ENCODE measurements at places on chromosomes 12 and 14. TPM values are rescaled to one million over a fixed set of nuclear protein-coding genes. Genes with fewer than 3 reads are reported as not detected.

TDRD9 gene
- total RNA-seq: 0.45 TPM

CLBA1 gene
- total RNA-seq: 2.8 TPM

ASCL1 gene
- not detected for total RNA-seq

ARF3 gene
- 65.3 TPM for total RNA-seq

CREBL2 gene
- 44.6 TPM for total RNA-seq

YAF2 gene
- 17.3 TPM for total RNA-seq

RNASE4 gene
- total RNA-seq: 4.8 TPM

ITPK1 gene
- total RNA-seq: 20.1 TPM

SGPP1 gene
- total RNA-seq: 8.3 TPM

AHNAK2 gene
- total RNA-seq: 78.4 TPM

DNAL1 gene
- total RNA-seq: 12.7 TPM

IL26 gene
- not detected for total RNA-seq

KRT3 gene
- not detected for total RNA-seq

SLCO1B3 gene
- not detected for total RNA-seq

FMNL3 gene
- 20.8 TPM for total RNA-seq

DACT1 gene
- 13.6 TPM for total RNA-seq

LMNTD1 gene
- total RNA-seq: not detected

- DNase-seq: no peak
Measured at GRCh38 chr14:89325959-89326358, 91.1 kb downstream of the FOXN3 start.

GRCh38 chr14:67644428-67644827 is 24.7 kb downstream of the ARG2 start:
- peak; percentile 46 for DNase-seq

GRCh38 chr14:93023039-93023438 is 92.7 kb downstream of the ITPK1 start:
- no peak for DNase-seq

DNA sequence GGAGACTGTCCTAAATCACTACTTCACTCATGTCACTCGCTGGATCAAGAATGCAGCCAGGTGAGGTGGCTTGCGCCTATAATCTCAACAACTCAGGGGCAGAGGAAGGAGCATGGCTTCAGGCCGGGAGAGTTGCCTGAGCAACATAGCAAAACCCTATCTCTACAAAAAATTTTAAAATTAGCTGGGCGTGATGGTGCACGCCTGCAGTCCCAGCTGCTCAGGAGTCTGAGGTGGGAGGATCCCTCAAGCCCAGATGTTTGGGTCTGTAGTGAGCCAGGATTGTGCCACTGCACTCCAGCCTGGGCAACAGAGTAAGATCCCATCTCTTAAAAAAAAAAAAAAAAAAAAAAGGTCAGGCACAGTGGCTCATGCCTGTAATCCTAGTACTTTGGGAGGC is 5.9 kb downstream of the SMAGP start:
- no peak for DNase-seq

GRCh38 chr14:35687335-35687939 is 121.7 kb downstream of the RALGAPA1 start:
- peak; percentile 67 for DNase-seq

GRCh38 chr12:70876952-70877351 is 43.6 kb downstream of the PTPRR start:
- peak; percentile 74 for DNase-seq

GRCh38 chr14:99514552-99515300 is 33.5 kb downstream of the CCNK start:
- no peak for DNase-seq

DNA sequence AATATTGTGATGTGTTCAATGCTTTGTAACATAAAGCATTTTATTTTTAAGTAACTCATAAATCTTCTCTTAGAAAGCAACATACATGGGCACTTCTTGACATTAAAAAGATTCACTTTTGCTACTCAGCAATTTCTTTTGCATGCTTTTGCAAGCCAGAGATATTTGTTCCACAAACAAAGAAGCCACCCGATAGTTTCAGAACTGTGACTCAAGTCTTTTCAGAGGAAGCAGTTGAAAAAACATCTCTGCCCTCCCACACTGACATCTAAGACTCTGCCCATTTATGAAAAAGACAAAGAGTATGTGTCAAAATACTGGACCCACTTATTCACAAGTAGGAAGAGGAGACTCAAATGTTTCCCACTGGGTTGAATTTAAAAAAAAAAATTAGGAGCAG is 7.5 kb downstream of the APPL2 start:
- peak; percentile 58 for DNase-seq

GRCh38 chr14:97061198-97061597 is 264.0 kb downstream of the VRK1 start:
- no peak for DNase-seq

GRCh38 chr14:64755781-64756221 is 51.6 kb downstream of the PLEKHG3 start:
- peak; percentile 33 for DNase-seq

DNA sequence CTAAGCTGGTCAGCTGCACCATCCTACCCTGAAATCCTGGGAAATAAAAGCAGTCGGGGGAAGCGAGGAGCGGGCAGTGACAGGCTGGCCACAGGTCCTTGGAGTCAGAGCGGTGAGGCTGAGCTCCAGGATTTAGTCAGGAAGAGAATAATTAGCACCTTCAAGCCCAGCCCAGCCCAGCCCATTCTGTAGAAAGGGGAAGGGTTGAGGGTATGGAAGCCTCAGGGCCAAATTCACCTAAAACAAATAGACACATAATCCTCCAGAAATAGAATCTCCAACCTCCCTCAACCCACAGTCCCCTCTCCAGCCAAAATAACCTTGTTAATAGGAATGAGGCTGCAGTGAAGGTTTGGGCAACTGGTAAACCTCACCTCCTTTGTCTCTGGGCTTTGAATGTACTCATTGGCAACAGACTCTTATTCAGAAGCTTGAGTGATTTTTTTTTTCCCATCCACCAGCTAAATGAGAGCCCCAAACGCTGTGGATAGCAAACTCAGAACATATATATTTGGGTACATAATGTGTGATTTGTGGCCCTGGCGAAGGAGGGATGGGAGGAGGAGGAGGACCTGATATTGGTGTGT is 334.1 kb downstream of the DPF3 start:
- no peak for DNase-seq

DNA sequence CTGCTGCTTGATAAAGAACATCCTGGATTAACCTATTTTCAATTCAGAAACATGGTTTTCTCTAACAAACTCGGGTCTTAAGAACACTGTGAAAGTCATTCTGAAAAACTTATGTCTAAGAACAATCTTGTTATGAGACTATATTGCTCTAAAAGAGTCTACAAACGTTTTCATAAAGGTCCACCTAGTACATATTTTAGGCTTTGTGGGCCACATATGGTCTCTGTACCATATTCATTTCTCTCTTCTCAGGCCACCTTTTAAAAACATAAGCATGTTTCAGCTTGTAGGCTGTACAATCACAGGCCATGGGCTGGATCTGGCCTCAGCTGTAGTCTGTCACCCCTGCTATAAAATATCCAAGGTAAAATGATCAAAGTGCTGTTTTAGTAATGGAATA is 39.9 kb downstream of the PPP4R3A start:
- DNase-seq: no peak

DNA sequence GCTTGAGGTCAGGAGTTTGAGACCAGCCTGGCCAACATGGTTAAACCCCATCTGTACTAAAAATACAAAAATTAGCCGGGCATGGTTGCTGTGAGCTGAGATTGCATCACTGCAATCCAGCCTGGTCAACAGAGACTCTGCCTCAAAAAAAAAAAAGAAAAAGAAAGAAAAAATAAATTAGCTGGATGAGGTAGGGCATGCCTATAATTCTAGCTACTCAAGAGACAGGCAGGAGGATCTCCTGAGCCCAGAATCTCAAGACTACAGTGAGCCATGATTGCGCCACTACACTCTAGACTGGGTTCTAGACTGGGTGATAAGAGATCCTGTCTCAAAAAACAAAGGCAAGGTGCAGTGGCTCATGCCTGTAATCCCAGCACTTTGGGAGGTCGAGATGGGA is 16.9 kb downstream of the PPP4R3A start:
- peak; percentile 62 for DNase-seq

DNA sequence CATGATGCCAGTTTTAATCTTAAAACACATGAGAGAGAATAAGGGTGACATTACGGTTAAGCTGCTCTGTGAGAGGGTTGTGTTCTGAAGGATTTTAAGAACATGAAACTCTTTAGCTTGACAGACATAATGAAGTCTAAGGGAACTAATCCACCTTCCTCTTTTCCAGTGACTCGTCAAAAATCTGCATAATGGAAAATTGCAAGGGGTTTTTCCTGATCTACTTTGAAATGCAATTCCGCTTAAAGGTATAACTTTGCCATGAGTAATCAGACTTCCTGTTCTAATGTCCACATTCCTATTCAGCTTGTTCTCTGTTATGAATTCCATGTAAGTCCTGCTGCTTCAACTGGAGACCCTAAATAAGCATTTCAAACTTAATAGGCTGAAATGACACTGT is at the start of gene ZNF705A:
ZNF705A (plus strand) TSS at position 171 of the 400 bp plus-strand sequence. CDS start 15,611 bp downstream, outside the sequence.
- peak; percentile 50 for DNase-seq

DNA sequence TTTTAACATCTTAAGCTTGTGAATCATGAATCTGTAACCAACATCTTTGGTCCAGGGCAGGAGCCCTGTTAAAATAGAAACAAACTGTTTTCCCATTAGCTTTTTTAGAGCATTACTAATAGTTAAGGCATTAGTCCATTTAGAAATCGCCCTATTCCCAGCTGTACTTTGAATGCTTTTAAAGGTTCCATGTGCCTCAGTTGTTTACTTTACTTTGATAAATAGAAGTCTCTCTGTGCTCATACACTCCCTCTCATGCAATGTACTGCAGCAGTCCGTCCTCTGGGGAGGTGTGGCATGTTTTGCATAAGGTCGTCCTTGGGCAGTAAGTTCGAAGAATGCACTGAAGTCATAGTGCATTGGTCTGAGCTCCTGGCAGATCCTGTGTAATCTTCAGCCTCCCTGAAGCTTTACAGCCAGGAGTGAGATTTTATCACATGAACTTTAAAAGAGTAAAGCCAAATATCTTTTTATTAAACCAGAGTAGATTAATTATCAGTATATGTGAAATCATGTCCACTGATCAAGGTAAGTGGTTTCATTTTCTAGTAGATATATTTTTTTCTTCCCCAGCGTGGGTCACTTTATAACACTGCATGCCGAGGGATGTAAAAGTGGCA is 134.7 kb downstream of the FGD4 start:
- DNase-seq: peak; percentile 87

GRCh38 chr12:50103767-50104321 is at the start of gene GPD1:
Gene GPD1 (plus strand): TSS chr12:50104008. CDS start chr12:50104051, 43 bp downstream.
- DNase-seq: peak; percentile 34

DNA sequence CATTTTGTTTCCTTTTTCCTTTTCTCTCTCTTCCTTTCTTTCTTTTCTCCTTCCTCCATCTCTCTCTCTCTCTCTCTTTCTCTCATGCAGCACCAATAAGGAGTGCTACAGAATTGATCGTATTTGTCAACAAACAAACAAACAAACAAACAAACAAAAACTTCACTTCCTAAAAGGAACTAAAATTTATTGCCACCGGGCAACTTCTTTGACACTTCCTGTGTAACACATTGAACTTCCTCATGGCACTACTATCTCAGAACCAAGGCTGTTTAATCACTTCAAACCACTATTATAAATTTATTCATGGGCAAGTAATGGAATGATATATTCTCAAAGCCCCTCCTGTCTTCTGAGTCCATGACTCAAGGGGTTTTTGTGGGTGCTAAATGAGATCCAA is 51.3 kb downstream of the SERPINA3 start:
- no peak for DNase-seq

DNA sequence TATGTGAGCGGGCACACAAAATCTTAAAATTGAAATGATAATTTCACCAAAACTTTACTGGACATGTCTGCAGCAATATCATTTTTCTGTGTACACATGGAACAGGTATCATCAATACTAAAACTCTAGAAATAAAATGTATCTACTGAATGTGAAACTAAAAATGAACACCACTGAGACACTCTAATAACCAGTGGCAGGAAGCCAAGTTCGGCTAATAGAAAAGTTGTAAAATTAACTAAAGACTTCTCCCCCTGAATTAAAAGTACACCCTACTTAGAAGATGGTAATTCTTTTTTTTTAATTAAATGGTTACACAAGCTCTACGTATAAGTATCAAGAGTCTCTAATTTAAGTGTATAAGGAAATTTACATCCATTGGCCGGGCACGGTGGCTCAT is 227.2 kb downstream of the MED13L start:
- no peak for DNase-seq

- no peak for DNase-seq
Measured at GRCh38 chr12:119156401-119157044, 22.2 kb upstream of the HSPB8 start.

- no peak for DNase-seq
Measured at GRCh38 chr12:104551-105081, 38.0 kb downstream of the IQSEC3 start.
